CD4-positive, alpha-beta memory T cell (primary cell): ENCODE measurements at places on chromosomes 2 and 18.

DNA sequence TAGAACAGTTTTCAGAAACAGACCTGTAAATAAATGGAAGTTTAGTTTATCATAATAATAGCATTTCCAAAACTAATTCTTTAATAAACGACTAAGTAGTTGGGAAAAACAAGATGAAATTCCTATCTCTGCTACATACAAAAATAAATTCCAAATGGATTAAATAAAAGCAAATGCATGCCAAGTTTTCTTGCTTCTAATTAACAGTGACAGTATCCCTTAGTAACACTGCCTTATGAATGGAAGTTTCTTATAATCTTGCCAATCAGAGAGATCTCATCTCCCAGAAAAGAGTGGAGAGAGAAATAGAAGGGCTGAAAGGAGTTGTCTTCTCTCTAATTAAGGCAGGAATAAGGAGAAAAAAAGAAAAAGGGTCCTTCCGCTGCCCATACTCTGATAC lies 133.9 kb downstream of the GFPT1 start:
- no peak for DNase-seq

DNA sequence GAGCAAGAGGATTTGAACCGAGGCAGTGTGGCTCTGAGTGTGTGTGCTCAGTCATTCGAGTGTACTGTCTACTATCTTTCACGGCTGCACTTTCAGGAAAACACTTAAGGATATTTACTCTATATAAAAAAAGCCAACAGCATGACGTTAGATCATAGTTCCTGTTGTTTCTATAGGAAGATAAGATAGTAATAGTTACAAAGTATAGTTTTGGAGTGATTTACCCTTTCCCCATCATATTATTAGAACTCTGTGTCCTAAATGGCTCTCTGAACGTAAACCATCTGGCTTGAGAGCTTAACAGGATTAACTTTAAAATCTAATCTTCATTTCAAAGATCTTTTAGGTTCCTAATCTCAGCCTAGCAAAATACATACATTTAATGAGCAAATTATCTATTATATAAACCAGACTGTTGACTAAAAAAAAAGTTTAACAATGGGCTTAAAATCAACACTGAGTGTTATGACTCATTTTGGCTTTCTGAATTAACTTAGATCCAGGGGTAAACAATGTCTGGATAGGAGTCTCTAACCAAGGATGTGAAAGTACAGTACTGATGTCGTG lies 150.3 kb upstream of the DNMT3A start:
- DNase-seq: no peak

GRCh38 chr2:66236067-66236685 lies 198.7 kb upstream of the MEIS1 start:
- DNase-seq: no peak

DNA sequence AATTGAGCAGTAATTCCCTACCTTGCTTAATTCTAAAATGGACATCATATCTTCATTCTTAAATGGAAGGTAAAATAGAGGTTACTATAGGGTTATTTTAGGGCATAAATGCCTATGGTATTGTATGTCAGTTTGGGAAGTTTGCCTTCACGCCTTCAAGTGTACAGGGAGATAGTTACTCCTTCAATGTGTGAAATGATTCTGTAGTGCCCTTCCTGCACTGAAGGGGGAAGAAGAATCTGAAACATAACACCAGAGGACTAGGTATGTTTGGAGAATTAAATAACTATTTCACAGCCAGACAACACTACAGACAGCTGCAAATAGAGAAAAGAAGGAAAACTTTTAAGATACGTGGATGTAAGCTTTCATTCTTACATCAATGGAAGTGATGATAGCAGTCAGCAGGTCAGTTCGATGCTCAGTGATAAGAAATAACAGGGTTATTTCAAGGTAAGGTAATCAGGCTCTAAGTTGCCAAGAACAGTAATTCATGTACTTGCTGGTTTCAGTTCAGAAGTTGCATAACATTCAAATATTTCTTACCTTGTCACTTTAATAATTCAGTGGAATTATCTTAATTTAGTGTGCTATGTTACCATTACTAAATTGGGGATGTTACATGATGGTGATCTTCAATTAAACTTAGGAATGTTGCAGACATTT lies 4.0 kb downstream of the PKP4 start:
- DNase-seq: no peak

GRCh38 chr18:57461652-57462269 lies 26.6 kb downstream of the ONECUT2 start:
- no peak for DNase-seq

GRCh38 chr2:139353874-139354273 lies 573.7 kb upstream of the NXPH2 start:
- no peak for DNase-seq

- DNase-seq: no peak
These were observed 1695.0 kb upstream of the CELF4 start for GRCh38 chr18:39260565-39260964.

GRCh38 chr2:73984203-73984921 lies at the start of gene TET3:
TET3 (plus strand) TSS chr2:73984910; CDS start chr2:73986404, 1,494 bp downstream.
- DNase-seq: no peak

GRCh38 chr2:100984892-100985307 lies 17.2 kb upstream of the RPL31 start:
- DNase-seq: peak; percentile 69

DNA sequence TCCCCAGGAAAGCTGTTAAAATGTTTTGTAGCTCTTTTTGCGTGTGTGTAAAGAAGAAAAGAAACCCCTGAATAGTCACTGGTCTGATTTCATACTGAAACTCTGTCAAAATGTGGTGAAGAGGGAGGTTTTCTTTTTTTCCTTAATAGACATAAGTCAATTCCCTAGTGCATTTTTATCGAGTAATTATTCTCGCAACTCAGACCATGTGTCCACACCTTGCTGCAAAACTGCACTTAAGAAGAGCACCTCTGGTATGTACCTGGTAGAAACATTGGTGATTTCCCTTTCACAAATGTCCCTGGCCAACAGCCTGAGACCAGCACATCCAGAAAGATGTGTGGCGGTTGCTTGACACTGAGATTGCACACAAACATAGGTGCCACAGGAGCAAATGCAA lies 159.9 kb downstream of the ZNF521 start:
- no peak for DNase-seq

DNA sequence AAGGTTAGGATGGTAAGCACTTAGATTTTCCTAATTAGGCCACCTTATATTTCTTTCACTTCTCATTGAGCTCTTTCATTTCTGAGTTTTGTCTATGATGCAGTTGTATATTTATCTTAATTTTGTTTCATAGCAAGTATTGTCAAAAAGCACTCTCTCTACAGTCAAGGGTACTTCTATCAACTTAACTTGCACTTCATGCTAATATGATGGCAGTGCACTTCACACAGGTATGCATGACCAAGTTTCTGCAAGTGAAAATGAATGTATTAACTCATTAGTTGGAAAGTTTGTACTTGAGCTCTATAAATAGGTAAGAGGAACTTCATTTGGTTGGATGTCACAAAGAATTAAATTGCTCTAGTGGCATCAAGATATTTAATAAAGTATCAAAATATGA lies 51.5 kb upstream of the CDH19 start:
- DNase-seq: no peak

- no peak for DNase-seq
These were observed 4.7 kb upstream of the IL1RL2 start for GRCh38 chr2:102181919-102182635.

DNA sequence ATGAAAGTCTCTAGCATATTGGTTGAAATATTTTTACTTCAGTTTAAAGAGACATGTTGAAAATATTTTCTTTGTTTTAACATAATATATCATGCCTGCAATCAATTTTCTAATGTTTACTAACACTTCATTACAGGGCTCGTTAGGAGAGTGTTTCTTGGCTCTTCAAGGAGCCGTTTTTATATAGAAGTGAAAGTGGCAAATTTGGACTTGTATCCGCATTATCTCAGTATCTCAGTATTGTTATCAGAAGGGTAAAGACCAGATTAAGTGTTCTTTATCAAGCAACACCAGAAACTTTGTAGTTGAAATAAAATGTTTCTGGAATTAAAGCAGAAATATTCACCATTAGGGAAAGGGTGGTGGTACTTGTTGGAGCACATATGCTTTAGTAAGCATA lies 97.8 kb downstream of the BABAM2 start:
- no peak for DNase-seq

DNA sequence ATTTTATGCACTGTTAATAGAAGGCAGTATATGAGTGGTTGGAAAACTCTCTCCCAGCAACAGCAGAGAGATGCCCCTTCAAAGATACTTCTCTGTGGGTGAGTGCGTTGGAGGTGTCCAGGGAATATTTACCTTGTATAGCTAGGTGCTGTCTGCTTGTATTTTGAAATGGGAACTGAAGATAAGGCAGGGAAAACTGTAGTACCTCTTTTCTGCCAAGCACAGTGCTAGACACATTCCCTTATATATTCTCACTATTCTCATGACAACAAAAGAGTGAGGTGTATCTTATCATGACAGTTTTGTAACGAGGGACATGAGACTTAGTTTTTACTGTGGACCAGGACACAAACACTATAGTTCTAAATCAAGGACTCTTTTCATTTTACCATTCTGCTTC lies 2.1 kb downstream of the TTC39C start:
- DNase-seq: no peak

- DNase-seq: no peak
These were observed 102.5 kb downstream of the CRIM1 start for GRCh38 chr2:36458106-36458505.

- no peak for DNase-seq
These were observed 54.5 kb downstream of the TBC1D8 start for GRCh38 chr2:101096619-101097142.

- no peak for DNase-seq
These were observed 82.6 kb downstream of the ZNF532 start for GRCh38 chr18:58947136-58947732.

GRCh38 chr2:201932511-201932910 lies 101.1 kb upstream of the FZD7 start:
- no peak for DNase-seq

DNA sequence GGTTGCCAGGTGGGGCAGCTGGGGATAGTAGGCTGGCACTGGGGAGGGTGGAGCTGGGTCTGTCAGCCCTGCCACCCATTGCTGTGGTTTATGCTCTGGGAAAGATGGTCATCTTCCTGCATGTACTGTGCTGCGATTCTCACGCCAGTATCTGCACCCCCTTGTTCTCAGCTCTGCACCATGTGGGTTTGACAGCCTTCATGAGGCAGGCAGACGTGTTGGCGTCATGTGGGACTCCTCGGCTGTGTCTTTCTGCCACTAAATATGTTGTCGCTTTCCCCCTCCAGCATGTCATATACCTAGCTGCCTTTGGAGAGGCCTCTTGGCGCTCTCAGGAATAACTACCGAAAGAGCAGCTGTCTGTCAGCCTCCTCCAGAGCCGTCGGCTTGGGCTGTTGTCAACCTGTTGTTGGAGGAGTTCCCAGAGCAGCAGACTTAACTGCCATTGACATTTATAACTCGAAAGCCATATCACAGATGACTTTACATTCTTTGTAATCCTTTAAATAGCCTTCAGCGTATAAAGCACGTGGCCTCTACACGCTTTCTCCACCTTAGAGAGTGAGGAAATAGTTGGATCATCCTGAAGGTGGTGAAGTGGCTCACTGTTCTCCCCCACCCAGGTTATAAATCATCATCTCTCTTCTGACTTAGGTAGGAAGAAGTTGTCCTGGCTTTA lies 80.4 kb upstream of the MGAT5 start:
- DNase-seq: no peak

DNA sequence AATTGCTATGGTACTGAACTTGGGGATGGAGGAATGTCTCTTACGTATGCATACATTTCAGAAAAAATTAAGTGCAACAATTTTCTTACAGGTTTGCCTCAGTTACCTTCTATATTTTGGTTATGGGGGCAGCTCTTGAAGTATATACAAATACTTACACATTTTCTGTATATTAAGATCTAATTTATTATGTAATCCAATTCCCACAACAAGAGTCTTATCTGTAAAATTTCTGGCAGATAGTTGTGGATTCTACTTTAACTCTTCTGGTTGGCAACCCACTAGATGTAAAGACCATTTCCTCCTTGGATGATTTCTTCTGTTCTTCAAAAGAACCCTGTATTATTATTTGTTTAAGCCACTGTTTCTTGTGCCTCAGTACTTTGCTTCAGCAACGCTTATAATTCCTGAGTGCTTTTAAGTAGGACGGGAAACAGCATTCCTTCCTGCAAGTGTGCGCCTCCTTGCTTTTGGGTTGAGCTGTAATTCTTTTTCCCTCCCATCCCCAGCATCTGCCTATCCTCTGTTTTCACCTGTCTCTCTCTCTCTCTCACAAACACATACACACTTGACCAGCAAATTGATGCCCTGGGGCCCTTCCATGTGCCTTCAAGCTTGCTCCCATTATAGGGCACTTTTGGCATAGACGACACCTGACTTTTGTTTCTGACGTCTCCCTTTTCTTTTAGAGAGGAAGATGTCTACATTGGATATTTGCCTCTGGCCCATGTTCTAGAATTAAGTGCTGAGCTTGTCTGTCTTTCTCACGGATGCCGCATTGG lies 61.4 kb downstream of the ACSL3 start:
- DNase-seq: no peak

GRCh38 chr2:43461453-43462073 lies 134.3 kb downstream of the THADA start:
- no peak for DNase-seq

DNA sequence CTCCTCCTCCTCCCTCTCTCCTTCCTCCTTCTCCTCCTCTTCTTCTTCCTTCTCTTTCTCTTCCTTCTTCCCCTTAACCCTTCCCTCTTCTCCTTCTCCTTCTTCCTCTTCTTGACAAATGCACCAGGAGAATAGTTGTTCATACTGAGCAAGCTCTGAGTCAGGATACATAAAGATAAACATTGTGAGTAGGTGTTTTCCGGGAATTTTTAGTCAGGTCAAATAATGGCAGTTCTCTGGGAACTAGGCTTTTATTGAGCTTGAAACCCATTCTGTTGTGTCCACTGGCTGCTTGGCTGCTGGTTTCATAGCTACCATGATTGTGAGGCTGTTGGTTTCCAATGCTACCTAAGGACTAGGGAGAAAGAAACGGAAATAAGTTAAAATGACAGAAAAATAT lies 1144.7 kb upstream of the DDX18 start:
- no peak for DNase-seq
